ENCODE measurements at places on chromosomes 16 and 17. TPM values are rescaled to one million over a fixed set of nuclear protein-coding genes. Genes with fewer than 3 reads are reported as not detected.

Gene C1QL1
- total RNA-seq: 0.21 TPM

DNA sequence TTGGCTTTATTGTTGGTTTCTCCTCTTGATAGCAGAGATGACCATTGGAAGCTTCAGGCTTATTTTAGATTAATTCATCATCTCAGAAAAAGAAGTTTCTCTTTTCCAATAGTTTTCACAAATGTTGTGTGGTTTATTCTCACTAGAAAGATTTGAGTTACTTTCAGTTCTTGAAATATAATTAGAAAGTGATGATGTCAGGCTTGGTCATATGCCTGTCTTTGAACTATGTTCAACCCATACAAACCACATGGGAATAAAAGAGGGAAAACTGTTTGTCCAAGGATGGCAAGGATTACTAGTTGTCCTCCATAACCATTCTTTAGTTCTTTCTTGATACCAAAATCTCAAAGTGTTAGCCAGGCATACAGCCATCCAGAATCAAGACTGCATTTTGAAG, 3.7 kb upstream of the HS3ST2 start:
- H3K4me1 ChIP-seq: no peaks in the 10 kb centered on the region
- H3K36me3 ChIP-seq: no peaks in the 10 kb centered on the region
- H3K27me3 ChIP-seq: peaks cover 29% of the 10 kb centered on the region
- H3K27ac ChIP-seq: no peak overlapping the region
- no peak overlapping the region for H3K4me3 ChIP-seq
- no peak for DNase-seq

DNA sequence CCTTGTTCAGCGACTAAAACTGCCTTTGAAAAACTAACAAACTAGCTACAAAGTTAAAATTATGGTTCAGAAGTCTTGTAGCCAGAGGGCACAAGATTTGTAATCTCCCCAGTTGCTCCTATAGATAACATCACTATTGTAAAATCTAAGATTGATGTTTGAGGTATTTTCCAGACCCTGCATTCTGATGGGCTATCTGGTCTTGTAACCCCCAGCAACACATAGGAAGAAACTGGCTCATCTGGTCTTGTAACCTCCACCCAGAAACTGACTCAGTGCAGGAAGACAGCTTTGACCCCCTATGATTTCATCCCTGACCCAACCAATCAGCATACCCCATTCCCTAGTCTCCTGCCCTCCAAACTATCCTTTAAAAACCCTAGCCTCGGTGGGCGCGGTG, 12.3 kb upstream of the CHCT1 start:
- H3K4me3 ChIP-seq: no peak overlapping the region
- H3K27me3 ChIP-seq: peaks cover 10% of the 10 kb centered on the region
- no peaks in the 10 kb centered on the region for H3K4me1 ChIP-seq
- H3K36me3 ChIP-seq: no peaks in the 10 kb centered on the region

Gene GLYR1
- 119 TPM for total RNA-seq

Gene KCNG4
- total RNA-seq: not detected

DNA sequence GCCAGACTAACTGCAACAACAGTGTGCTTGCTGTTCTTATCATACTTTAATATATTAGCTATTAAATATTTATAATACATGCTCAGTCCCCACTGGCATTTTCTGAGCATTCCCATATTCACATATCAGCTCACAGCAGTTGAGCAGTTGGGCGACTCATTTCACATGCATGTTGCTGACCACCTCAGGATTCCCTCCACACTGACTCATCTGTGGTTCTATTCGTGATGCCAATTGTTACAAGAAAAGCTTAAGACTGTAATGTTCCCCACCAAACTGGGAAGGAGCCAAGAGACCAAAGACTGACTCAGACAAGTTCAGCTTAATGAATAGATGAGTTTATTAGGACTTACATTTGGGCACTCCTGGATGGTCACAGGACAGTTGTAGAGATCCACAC, 100.3 kb upstream of the KIF2B start:
- H3K4me3 ChIP-seq: no peak overlapping the region
- no peak for DNase-seq
- H3K27me3 ChIP-seq: no peaks in the 10 kb centered on the region
- no peak overlapping the region for H3K27ac ChIP-seq

- no peak overlapping the region for H3K27ac ChIP-seq
- no peak overlapping the region for H3K4me3 ChIP-seq
- H3K36me3 ChIP-seq: no peaks in the 10 kb centered on the region
- no peaks in the 10 kb centered on the region for H3K27me3 ChIP-seq
Measured at GRCh38 chr16:63289834-63290460, 1253.7 kb upstream of the CDH8 start.

GRCh38 chr17:13600475-13601321, 1.0 kb downstream of the HS3ST3A1 start:
- no peak overlapping the region for H3K27ac ChIP-seq
- peaks cover 67% of the 10 kb centered on the region for H3K27me3 ChIP-seq
- no peak overlapping the region for H3K4me3 ChIP-seq
- H3K36me3 ChIP-seq: no peaks in the 10 kb centered on the region
- H3K4me1 ChIP-seq: peaks cover 8% of the 10 kb centered on the region
- DNase-seq: peak; percentile 57

DNA sequence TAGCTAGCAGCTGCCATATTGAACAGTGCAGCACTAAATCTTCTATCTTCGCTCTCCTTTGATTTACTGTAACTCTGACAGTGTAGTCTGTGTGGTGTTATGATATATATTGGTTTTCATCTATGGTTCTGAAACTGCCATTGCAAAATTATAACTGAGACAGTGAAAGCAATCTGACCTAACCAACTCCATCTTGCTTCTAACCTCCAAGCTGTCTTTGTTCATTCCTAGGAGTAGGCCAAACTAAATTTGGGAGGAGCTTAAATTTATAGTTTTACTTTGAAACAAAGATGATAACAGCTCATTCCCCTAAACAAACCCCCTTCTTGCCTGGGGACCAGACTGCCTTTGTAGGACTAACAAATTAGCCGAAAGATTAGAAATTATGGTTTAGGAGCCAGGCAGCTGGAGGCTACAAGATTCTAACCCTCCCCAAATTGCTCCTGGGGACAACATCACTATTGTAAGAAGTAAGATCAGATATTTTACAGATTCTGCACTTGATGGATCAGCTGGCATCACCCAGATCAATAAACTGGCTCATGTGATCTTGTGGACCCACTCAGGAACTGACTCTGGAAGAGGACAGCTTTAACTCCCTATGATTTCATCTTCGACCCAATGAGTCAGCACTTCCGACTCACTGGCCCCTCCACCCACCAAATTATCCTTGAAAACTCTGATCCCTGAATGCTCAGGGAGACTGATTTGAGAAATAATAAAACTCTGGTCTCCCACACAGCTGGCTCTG, 47.0 kb upstream of the FBXO47 start:
- no peak overlapping the region for H3K4me3 ChIP-seq
- no peaks in the 10 kb centered on the region for H3K27me3 ChIP-seq
- H3K4me1 ChIP-seq: peaks cover 25% of the 10 kb centered on the region
- DNase-seq: no peak
- H3K27ac ChIP-seq: no peak overlapping the region
- H3K36me3 ChIP-seq: no peaks in the 10 kb centered on the region

DNA sequence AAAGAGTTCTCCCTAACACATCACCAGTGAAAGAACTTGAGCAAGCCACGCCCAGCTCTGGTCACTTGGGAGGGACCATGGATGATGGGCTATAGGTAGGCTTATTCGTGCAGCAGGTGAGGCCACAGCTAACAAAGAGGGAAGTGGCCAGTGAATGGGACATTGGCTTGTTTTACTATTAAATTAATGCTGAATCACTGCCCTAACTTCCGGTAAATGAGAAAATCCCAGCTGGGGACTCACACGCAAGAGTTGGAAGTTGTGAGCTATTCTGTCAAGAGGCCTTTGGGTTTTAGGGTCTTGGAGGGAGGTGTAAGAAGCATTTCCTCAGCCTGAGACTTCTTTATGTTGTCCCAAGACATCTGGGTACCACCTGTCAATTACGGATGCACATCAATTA, 315.3 kb downstream of the XYLT1 start:
- no peaks in the 10 kb centered on the region for H3K27me3 ChIP-seq
- no peak for DNase-seq
- H3K4me3 ChIP-seq: no peak overlapping the region
- no peak overlapping the region for H3K27ac ChIP-seq
- H3K4me1 ChIP-seq: no peaks in the 10 kb centered on the region

Gene KRT9
- total RNA-seq: not detected

GRCh38 chr17:28317099-28317965, 1.7 kb upstream of the TMEM97 start:
- no peak for DNase-seq
- peak overlapping the region; percentile 97 for H3K4me3 ChIP-seq
- peaks cover 11% of the 10 kb centered on the region for H3K27me3 ChIP-seq
- H3K27ac ChIP-seq: peak overlapping the region; percentile 96

Gene ZSCAN10
- not detected for total RNA-seq

Gene CIBAR2
- not detected for total RNA-seq

Gene HS3ST3A1
- total RNA-seq: 3.7 TPM
